Stimulated activated CD8-positive, alpha-beta memory T cell treated with anti-CD3 and anti-CD28 coated beads, Interleukin-2, amount 100 ng/mL, for 1 hour (primary cell): ENCODE measurements at places on chromosomes 5 and 9.

DNA sequence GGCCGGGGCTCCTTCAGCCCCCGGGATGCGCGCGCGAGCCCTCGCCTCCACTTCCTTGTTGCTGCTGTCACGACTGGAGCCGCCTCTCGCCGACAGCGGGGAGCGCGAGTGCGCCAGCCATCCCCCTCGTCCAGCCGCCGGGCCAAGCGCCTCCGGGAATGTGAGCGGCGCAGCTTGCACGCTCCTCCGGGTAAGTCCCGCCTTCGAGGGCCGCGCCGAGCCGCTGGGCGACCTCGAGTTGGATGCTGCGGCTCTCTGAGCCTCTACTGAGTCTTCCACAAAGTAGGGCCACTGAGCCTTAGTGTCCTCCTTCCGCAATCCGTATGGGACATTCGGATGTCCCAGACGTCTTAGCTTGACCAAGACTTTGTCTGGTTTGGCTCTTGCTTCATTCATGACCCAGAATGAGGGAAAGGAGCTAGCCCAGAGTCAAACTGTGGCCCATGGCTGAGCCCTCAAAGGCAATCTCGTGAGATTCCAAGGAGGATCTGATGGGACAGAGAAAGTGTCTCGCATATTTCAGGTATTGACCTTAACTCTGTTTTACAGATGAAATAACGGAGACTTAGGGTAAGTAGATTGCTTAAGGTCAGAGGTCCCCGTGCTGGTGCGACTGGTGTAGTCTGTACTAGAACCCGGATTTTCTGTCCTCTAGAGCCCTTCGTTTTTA is 586 bp downstream of the HMGXB3 start:
- DNase-seq = peak; percentile 9

DNA sequence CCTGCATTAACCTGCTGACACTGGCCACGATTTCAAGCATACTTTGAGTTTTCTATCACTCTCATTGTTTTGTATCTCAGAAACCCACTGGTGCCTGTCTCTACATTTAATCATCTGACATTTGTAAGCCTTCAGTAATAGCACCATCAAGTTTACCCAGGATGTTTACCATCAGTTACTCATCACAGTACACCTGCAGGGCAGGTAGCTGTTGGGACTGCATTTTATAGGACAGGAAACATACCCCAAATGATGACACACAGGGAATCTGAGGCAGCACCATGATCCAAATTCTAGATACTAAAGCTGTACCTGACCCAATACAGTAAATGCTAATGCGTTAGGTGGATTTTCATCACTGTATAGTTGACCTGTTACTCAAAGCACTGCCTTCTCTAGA is 114.2 kb downstream of the FEM1C start:
- no peak for DNase-seq

GRCh38 chr5:38134810-38135209 is 123.5 kb upstream of the EGFLAM start:
- no peak for DNase-seq

GRCh38 chr9:37293664-37294524 is 128.6 kb upstream of the GRHPR start:
- no peak for DNase-seq

GRCh38 chr9:110029956-110030480 is 177.9 kb downstream of the C9orf152 start:
- DNase-seq = no peak
